ENCODE measurements at places on chromosomes 4 and X.

- DNase-seq, result no peak
Measured at GRCh38 chrX:8632924-8633323, 99.0 kb downstream of the ANOS1 start.

DNA sequence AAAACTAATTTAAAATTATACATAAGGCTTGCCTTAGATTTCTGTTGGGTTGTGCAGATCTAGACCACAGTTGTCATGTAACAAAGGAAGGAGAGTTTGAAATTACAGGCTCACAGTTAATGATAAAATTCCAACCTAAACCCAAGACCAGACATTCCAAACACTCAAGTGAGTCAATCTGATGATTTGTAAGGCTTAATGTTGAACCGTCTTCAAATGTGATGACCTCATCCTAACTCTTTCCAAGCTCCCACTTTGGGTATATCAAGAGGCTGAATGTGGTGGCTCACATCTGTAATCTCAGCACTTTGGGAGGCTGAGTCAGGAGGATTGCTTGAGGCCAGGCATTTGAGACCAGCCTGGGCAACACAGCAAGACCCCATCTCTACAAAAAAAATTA, 149.2 kb downstream of the TBL1X start:
- no peak for DNase-seq

DNA sequence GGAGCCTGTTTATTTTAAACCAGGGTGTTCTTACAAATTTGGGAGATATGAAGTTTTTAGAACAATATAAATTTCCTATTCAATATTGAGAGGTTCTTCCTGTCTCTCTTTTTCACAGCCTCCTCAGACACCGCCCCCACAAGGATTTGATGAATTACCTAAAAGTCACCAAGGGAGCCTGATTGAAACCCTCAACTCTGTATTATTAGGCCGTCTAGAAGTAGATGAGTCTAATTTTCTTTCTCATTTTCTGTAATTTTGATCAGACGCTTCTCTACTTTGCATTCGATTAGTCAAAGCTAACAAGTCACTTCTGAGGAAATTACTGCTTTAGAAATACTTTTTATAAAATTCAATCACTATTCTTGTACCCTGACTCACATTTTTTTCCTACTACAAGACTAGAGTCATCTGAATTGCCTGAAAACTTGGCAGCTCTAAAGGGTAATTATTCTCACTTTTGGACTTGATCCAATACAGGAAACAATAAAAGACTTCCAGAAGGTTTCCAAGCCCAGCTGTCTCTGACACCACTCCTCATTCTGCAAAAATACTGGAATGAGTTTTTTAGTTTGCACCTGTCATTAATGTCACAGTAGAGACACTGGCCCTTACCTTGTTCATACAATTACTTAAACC, 111.2 kb downstream of the ELOVL6 start:
- DNase-seq, result no peak

GRCh38 chr4:92091335-92091734, 212.4 kb upstream of the GRID2 start:
- no peak for DNase-seq

GRCh38 chr4:184979461-184980124, 38.7 kb upstream of the HELT start:
- no peak for DNase-seq

- DNase-seq, result no peak
Measured at GRCh38 chr4:175127314-175127713, 209.2 kb downstream of the ADAM29 start.

- DNase-seq, result no peak
Measured at GRCh38 chrX:107744868-107745267, 30.7 kb downstream of the TSC22D3 start.

DNA sequence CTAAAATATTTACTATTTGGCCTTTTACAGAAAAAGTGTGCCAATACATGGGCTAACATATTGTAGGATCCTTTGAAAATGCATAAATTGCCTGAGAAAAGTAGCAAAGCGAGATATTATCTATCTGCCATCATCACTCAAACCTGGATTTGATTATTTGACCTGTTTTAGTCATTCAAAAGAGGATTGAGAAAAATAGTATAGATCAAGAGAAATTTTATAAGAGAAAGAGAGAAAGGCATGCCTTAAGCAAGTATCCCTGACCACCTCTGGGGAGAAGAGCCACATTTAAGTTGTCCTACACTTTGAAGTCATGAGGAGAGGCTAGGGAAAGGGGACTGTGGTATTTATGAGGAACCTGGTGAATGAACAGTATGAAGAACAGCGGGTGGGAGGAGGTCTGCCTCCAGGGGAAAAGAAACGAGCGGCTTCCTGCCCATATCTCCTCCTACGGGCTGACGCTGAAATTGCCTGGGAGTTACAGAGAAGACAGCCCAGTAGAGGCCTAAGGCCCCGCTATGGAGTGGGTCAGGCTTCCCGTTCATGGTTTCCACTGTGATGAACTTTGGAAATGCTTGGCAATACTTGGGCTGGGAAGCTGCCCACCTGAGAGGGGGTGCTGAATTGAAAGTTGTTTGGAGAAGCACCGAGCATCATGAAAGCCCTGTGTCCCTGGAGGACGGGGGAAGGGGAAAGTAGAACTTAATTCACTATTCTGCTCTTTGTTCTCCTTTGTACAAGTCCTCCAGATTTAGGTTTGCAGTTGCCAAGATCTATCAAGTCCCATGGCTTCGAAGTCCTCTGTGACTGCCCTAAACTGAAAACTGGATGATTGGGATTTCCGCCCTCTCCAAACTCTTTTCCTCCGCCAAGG, 106.9 kb upstream of the ACSL4 start:
- DNase-seq, result no peak

DNA sequence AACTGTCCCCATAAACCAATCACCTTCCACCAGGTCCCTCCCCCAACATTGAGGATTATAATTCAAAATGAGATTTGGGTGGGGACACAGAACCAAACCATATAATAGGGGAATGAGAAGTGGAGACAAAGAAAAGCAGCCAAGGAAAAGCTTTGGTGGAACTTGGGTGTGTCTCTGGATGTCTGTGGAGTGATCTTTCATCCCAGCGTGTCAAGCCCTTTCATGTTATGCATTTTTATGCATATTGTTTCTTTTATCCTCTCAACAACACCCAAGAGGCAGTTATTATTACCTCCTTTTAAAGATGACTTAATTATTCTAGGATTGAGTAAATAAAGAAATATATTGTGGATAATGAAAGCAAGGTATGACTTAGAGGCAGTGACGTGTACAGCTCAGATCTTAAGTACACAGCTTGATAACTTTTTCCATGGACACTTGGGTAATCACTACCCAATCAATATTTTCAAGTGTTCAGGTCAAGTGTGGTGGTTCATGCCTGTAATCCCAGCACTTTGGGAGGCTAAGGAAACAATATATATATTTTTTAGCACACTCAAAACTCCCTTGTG, 42.6 kb upstream of the HOPX start:
- no peak for DNase-seq

DNA sequence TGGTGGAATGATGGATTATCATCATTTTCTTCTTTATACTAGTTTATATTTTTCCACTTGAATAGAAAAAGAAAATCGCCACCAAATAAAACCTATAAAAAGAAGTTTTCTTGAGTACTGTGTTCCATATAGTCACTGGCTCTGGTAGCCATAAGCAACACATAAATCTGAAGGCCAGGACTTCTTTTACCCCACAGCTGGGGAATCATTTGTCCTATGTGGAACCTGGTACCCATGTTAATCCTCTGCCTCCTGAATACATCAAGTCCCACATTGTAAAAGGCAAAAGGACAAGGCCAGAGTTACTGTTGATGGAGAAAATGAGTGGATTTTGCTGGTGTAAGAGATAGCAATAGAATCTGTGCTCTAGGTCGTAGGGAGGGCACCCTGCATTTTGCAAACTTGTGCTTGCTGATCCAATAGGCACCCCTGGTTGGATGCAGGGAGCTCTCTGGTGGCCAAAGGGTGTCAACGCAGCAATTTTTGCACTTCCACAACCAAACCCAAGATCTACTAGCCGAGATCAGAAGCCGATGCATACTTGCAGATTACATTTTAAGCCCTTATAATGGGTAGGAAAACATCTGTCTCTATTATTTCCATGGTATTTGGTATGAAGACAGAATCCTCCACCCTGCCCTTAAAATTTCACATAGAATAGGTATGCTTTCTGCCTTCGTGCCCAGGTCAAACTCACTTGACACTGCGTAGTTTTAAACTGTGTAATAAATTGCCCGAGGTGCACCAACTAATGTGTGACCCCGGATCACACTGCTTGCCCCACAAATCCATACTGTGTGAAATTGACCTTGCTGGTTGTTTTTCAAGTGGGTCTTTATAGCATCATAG, 146.2 kb upstream of the SCML1 start:
- peak; percentile 31 for DNase-seq

- no peak for DNase-seq
Measured at GRCh38 chrX:7069556-7069955, 78.0 kb upstream of the STS start.

DNA sequence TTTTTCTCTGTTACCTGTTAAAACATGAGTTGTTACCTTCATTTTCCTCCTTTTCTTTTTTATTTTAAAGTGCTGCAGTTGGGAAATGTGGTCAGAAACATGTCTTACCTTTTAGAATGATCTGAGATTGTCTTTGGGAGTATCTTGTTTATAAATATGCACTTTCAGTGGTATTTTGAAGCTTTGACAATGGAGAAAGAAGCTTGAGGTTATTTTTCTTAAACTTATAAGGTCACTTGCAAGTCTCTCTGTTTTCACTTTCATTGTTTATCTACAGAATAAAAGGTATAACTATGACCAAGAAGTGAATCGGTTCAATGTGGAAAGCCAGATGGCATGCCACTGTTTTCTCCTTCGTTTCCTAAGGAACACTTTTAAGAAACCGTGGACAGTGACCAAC, 167.5 kb upstream of the SLC7A11 start:
- no peak for DNase-seq

DNA sequence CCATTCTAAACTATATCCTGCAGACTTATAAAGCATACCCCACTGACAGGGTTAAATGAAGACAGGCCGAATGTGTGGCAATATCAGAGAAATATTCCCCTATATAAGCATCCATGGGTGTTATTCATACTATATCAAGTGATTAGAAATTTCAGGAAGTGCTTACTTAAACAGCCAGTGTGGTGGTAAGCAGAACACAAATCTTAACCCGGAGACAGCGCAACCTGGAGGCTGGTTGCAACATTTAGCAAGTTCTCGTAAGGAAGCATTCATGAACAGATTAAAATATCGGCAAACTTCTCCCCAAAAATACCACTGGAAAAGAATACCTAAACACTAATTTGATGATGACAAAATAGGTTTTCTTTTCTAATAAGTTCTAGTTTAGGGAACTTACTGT, 261.2 kb downstream of the CBLL2 start:
- DNase-seq, result no peak

- DNase-seq, result no peak
Measured at GRCh38 chr4:141248029-141248428, 27.3 kb downstream of the ZNF330 start.

DNA sequence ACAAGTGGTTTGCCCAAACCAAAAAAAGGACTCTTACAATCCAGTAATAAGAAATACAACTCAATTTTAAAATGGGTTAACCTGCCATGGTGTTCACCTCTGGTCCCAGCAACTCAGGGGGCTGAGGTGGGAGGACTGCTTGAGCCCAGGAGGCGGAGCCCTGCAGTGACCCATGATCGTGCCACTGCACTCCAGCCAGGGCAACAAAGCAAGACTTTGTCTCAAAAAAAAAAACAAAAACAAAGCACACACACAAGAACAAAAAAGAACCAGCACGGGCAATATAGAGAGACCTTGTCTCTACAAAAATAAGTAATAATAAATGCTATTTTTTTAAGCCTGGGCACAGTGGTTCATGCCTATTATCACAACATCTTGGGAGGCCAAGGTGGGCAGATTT, 28.7 kb downstream of the ARAP2 start:
- DNase-seq, result no peak

DNA sequence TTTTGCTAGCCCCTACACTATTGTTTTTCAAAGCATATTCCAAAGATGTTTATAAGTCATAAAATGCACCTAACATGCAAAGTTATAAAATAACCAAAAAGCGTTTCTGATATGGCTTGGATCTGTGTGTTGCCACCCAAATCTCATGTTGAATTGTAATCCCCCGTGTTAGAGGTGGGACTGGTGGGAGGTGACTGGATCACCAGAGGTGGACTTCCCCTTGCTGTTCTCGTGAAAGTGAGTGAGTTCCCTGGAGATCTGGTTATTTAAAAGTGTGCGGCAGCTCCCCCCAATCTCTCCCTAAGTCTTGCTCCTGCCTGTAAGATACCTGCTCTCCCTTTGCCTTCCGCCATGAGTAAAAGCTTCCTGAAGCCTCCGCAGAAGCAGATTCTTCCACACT, 22.8 kb upstream of the SORBS2 start:
- DNase-seq, result no peak

DNA sequence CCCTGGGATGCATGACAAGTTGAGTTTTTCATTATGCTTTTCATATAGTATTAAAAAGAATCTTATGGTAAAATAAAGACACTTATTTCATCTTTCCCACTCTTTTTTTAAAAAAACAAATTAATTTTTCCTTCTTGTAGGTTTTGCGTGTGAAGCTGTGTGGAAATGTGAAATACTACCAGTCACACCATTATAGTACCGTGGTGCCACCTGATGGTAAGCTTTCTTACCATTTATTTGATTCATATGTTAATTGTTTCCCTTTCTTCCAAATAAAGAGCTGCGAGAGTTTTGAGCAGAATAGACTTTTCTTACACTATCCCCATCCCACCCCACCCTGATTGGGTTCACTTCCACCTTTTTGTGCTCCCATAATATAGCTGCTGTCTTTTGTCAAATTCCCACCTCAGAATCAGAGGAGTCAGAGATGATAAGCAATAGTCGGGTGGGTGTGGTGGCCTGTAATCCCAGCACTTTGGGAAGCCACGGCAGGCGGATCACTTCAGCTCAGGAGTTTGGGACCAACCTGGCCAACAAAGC, 44.3 kb downstream of the CASP6 start:
- peak; percentile 28 for DNase-seq

DNA sequence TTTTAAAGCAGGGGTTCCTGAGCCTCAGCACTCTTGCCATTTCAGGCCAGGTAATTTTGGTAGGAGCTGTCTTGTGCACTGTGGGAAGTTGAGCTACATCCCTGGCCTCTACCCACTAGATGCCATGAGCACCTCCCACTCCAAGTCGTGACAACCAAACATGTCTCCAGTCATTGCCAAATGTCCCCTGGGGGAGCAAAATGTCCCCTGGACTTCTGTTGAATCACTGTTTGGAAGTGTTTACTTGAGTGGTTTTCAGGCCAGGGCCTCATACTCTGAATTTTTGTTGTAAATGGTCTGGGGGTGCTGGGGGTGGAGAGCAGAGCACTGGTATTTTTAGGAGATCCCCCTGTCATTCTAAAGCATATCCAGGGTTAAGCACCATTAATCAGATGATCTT, 3.2 kb downstream of the PDK3 start:
- no peak for DNase-seq

GRCh38 chrX:123336666-123337065, 152.6 kb downstream of the GRIA3 start:
- DNase-seq, result no peak

DNA sequence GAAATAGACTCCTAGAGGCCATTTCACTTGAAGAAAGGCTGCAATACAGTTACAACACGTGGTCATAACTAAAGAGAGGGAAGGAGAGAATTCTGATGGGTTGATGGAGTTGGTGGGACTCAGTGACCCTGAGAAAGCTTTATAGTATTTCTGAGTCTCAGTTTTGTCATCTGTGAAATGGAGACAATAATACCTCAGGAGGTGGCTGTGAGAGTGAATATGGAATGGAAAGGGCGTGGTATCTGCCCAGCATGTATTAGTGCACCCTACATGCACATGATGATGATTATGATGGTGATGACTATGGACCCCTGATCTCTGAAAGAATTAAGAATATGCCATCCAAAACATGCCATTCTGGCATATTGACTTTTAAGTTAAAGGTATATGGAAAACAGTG, 66.0 kb downstream of the RHOH start:
- no peak for DNase-seq

- no peak for DNase-seq
Measured at GRCh38 chr4:10673817-10674369, 10.7 kb downstream of the CLNK start.
